ENCODE measurements at places on chromosomes 1 and 21.

GRCh38 chr1:26970810-26971209 lies 10.5 kb upstream of the KDF1 start:
- DNase-seq: peak; percentile 59

GRCh38 chr1:44348061-44348485 lies 7.0 kb downstream of the ERI3 start:
- DNase-seq: no peak

DNA sequence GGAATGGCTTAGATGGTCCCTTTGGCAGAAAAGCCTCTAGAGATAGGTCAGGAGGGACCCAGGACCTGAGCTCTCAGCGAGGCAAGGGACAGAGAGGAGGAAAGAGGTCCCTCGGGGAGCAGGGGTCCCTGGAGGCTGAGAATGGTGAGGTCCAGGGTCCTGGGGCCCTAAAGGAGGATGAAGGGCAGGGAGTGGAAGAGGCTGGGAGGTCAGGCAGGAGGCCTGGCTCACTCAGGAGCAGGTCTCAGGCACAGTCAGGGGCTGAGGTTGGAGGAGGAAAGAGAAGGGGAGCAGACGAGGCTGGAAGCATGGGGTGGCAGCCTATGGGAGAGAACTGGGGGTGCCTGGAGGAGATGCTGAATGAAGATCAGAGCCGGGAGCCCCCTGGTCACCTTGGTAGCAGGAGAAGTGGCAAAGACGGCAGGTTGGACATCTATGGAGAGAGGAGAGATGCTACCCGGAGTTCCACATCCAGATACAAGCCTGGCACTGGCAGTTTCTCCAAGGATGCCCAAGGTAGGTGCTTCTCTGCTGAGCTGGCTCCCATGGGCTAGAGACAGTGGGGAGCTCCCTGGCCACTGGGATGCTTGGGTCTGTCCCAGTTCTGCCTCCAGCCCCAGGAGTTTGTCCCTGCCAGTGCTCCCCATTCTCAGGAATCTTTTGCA lies 22.6 kb downstream of the IGFN1 start:
- DNase-seq: no peak

DNA sequence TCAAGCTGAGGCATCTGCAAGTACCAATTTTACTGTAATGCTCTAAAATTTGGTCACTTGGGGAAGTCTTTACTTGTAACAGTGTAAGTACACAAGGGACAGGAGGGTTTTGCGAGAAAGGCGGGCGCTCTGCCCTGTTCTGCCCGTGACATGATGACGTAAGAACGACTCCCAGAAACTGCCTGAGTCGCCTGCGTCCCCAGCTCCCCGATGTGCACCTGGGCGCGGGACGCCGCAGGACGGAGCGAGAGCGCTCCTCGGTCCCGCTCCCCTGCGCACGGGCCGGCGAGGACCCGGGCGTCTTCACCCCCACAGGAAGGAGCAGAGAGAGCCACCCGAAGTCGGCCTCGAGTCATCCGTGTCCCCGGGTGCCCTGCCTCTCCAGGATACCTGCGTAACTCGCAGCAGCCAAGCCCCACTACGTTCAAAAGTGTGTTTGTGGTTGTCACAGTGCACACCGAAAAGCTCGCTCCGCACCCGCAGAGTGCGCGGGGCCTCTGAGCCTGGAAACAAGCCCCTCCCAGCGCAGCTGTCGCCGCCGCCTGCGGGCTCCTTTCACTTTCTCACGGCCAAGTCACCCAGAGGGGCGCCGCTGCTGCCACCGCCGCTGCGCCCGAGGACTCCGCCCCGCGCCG lies 3.3 kb upstream of the ZBTB18 start:
- peak; percentile 64 for DNase-seq

DNA sequence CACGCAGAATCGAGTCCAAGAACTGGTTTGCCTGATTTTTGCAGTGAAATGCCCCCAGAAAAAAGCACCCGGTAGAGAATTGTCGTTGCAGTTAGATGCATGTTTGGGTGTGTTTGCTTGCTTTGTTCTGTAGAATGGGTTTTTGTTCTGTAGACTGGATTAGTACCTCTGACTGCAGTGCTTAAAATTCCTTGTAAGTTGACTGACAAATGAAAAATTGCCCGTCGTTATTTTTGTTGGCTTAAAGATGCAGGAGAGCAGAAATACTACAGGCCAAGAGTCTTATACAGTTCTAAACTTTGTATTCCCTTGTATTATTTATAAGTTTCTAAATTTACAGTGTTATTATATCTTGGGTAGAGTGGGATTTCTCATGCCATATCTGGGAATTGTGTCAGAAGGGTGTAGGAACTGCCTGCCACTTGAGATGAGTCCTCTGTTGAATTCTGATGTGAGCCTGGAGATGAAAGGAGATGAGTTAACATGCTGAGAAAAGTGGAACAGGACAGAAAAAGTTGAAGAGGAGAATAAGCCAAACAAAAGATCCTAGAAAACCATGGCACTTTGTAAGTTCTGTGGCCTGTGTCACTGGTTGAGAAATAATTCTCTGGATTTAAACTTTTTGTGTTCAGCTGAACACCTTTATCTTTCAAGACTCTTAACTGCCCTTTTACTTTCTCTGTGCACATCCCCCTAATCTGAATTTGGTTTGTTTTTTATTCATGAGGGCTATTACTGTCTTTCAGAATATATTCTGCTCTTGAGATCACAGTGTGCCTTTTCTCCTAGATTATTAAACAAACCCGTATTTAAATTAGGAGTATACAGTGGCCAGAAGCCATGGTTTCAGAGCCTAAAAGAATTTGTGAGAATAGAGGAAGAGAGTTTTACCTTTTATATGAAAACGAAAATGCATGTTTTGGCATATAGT lies 1.4 kb downstream of the DESI2 start:
- DNase-seq: no peak

DNA sequence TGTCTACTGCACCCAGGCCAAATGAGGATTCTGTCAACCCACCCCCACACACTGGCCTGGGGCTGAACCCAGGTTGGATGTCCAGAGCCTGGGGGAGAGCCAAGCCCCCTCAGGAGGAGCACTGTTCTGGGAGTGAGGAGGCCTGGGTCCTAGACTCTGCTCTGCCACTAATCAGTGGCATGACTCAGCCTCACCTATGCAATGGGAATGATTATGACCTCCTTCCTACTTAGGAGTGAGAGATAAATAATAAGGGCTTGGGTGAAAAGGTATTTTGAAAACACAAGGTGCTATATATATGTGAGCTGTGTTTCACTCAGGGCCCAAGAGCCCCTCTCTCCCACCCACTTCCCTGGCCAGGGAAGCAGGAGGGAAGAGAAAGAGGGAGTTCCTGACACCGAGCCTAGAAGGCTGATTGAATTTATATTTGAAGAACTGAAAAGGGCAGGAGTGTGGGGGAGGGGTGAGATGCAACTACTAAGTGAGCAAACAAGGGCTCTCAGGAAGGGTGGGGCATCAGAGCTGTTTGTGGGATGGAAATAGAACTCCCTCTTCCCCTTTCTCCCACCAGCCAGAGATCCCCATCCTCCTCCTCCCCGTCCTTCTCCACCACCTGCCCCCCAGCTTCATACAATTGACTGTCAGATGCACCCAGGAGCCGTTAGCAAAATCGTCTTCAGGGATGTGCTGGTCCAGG lies 8.2 kb downstream of the IGSF9 start:
- DNase-seq: no peak

- DNase-seq: peak; percentile 35
Observed at GRCh38 chr1:21946836-21947587, 9.9 kb upstream of the HSPG2 start.

- DNase-seq: no peak
Observed at GRCh38 chr1:245776694-245777332, 622.0 kb downstream of the KIF26B start.

- DNase-seq: no peak
Observed at GRCh38 chr1:203589171-203589570, 37.5 kb upstream of the ATP2B4 start.

- no peak for DNase-seq
Observed at GRCh38 chr1:163038928-163039706, 30.0 kb upstream of the RGS4 start.

DNA sequence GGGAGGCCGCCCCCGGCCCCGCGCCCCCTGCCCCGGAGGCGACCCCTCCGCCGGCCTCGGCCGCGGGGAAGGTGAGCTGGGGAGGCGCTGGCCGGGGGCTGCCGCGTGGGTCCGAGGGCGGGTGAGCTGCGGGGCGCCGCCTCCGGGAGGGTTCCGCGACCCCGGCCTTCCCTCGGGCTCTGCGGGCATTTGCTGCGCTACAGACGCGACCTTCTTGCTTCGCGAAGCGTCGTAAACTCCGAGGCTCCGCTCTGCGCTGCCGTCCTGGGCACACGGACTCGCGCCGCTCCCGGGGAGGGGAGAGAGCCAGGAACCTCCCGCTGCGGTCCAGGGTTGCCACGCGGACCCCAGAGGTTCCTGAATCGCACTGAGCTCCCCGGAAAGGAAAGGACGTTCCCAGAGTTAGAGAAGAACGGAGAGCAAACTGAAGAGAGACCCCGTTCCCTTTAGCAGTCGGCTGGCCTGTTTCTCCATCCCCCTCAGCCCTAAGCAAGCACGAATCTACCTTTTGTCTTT lies 345 bp downstream of the SLX9 start:
- DNase-seq: peak; percentile 55
